ENCODE measurements at places on chromosomes 7 and 10.

- peak; percentile 60 for DNase-seq
These were observed 98.0 kb downstream of the NPSR1 start for GRCh38 chr7:34756025-34756437.

- DNase-seq, result no peak
These were observed 144.7 kb downstream of the PFKFB3 start for GRCh38 chr10:6347391-6347951.

- DNase-seq, result peak; percentile 5
These were observed at the start of gene SORCS3 for GRCh38 chr10:104641187-104641936. Gene SORCS3, plus strand, starts transcription at chr10:104641290.

DNA sequence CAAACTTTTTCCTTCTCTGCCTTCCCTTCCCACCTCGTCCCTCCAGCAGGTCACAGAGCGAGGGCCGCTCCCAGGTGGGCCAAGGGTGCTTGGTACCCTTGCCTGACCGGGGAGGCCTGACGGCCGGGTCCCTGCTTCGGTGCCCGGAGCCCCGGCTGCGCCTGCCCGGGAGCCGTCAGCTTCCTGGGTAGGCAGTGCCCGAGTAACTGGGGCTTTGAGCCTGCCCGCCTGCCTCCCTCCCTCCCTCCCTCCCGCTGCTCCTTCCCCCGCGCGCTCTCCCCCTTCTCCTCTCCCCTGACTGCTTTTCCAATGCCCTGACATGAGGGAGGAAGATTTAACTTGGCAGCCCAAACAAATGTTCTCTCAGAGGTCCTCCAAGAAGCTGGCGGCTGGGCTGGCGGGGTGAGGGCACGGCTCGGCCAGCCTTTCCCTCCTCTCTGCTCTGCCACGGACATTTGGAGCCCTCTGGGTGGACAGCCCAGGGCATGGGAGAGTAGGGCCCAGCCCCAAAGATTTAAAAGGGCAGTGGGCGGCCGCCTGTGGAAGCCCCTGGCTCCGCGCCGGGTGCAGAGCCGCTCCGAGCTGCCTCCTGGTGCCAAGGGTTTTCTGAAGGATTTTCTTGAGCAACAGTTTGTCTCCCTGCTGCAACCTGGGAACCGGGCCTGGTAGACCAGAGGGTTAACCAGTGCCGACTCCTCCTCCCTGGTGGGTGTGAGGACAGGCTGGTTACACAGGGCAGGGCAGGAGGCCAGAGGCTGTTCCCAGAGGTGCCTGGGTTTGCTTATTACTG is 2.0 kb downstream of the ZMIZ1 start:
- DNase-seq, result peak; percentile 33

GRCh38 chr7:30087371-30087770 is 47.4 kb upstream of the MTURN start:
- no peak for DNase-seq

DNA sequence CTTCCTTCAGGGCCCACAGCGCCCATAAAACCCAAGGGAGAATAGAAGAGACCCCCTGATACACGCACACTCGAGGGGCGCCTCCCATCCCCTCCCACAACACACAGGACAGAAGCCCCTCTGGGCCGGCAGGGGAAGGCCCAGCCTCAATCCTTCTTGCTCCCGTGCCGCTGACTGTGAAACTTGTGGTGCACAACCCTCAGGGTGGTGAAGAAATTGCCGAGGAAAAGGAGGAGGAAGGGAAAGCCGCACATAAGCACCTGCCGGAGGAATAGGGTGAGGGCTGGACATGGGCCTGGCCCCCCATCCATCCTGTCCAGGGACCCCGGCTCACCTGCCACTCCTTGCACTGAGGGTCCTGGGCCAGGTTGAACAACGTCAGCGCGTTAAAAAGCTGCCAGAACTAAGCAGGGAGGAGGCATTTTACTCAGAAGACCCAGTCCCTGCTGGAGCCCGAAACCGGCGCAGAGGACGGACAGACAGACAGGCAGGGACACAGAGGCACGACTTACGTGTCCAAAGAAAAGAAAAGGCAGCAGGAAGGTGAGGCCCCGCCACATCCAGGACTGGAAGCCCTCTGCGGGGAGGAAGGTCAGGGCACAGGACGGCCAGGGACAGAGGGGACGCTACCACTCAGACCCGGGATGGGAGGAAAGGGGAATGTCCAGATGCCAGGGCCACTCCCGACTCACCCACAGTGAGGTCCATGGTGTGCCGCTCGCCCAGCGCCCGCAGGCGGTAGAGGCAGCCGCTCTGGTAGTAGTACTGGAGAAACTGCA is 7.2 kb downstream of the TMEM120A start:
- DNase-seq, result no peak

GRCh38 chr7:155356323-155357105 is 58.8 kb downstream of the INSIG1 start:
- DNase-seq, result peak; percentile 18
